ENCODE measurements at places on chromosomes 6 and 20.

- no peak for DNase-seq
Measured at GRCh38 chr6:43801495-43802181, 31.6 kb downstream of the VEGFA start.

DNA sequence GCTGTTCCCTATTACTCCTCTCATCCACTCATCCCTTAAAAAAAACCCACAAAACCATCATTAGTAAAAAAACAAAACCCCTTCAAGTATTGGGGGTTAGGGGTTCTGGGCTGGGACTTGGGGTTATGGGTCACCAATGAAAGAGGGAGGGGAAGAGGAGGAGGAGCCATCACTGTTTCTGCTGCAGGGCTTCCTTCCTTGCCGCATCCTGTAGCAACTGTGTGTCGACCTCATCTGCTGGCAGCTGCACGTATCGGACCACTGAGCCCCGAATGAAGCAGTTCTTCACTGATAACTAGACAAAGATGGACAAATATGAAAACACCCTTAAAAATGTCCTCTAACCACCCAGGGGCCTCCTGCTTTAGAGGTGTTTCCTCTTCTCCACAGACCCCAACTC lies 2.0 kb upstream of the VARS1 start:
- DNase-seq, result no peak

DNA sequence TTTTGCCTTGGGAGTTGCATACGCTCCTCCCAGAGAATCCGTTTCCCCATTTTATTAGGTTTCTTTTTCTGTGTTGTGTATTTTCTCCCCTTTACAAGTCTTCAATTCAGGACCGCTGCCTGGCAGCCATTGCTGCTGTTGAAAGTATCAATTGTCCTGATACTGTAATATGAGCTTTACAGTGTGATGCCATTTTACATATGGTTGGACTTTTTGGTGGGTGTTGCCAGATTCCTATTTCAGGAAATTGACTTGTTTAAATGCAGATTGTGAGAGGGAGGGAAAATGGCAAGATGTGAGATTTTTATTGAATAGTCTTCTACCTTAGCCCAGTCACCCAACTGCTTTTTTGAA lies 1.2 kb downstream of the PANK2 start:
- DNase-seq, result peak; percentile 35

DNA sequence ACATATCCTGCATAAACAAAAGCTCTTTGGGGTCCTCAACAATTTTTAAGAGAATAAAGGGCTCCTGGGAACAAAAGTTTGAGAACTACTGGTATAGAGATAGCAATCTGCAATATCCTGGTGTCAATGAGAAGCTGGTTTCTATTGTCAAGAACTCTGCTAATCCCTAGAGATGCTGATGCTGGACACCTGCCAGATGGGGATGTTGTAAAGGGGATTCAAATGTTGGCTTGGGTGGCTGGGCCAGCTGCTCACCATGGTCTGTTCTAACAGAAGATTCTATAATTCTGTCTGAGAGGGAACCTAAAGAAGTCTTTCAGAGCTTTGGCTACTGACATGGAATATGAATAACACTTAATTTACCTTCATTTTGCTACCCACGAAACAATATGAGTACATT lies 137.8 kb downstream of the BTBD9 start:
- no peak for DNase-seq

DNA sequence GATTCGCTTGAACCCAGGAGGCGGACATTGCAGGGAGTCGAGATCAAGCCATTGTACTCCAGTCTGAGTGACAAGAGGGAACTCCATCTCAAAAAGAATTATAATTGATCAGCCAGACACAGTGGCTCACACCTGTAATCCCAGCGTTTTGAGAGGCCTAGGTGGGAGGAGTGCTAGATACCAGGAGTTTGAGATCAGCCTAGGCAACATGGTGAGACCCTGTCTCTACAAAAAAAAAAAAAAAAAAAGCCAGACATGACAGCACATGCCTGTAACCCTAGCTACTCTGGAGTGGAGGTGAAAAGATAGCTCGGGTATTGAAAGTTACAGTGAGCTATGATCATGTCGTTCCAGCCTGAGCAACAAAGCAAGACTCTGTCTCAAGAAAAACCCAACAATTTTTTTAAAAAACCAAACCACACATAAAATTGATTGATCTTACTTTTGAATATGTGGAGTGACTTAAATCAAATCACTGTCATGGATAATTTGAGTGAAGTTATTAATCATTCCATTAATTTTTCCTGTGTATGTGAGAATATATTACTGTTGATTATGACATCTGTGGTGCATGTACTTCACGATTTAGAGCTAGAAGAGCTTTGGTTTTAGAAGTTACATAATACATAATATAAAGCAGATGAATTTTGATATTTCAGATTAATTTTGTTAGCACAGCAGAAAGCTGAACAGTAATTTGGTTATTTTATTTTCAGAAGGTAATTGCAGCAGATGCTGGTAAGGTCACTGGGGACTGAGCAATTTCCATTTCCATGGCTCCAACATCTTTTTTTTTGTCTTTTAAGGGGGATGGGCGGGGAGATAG lies 34.4 kb downstream of the NCOA7 start:
- no peak for DNase-seq

DNA sequence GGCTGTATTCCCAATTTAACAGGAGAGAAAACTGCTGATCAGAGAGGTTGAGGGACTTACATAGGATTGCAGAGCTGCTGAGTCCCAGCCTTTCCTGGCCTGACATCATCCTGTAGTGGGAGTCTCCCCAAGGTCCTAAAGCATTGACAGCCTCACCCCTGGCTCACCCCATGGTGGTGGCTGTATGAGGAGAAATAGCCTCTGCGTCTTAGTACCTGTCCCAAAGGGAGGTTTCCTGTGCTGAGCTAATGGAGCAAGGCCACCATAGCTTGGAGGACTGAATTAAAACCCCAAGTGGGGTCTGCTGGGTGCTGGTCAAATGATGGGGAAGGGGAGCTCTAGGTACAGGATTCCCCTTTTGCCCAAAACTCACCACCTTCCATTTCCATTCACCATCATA lies 525.1 kb downstream of the CDH26 start:
- DNase-seq, result no peak

GRCh38 chr20:25695532-25696370 lies 902 bp downstream of the ZNF337 start:
- DNase-seq, result peak; percentile 43

DNA sequence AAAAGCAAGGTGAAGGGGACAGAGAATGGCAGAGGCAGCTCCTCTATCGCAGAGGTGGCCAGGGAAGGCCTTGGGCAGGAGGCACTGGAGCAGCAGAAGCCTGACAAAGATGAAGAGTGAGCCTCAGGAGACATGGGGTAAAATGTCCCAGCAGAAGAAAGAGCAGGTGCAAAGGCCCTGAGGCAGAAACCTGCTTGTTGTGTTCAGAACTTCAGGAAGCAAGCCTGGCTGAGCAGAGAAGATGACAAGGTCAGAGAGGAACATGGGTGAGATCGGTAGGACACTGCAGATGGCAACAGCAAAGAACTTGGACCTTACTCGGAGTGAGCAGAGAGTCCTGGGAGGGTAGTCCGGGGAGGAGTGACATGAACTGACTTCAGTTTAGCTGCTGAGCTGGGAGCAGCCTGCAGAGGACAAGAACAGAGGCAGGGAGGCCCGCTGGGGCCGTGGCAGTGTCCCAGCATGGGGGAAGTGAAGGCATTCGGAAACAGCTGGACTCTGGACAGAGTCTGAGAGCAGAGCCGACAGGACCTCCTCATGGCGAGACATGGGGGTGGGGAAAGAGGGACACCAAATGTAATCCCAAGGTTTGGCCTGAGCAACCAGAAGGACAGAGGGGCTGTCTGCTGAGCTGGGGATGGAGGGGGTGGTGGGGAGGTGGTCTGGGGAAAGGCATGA lies 106.3 kb downstream of the PREX1 start:
- DNase-seq, result no peak

- no peak for DNase-seq
Measured at GRCh38 chr20:34235875-34236274, 5.3 kb upstream of the ASIP start.

GRCh38 chr20:11394145-11394833 lies 523.4 kb upstream of the BTBD3 start:
- DNase-seq, result no peak

GRCh38 chr6:141607956-141608355 lies 524.8 kb upstream of the GJE1 start:
- no peak for DNase-seq

- peak; percentile 62 for DNase-seq
Measured at GRCh38 chr6:6788394-6789032, 200.0 kb downstream of the LY86 start.

DNA sequence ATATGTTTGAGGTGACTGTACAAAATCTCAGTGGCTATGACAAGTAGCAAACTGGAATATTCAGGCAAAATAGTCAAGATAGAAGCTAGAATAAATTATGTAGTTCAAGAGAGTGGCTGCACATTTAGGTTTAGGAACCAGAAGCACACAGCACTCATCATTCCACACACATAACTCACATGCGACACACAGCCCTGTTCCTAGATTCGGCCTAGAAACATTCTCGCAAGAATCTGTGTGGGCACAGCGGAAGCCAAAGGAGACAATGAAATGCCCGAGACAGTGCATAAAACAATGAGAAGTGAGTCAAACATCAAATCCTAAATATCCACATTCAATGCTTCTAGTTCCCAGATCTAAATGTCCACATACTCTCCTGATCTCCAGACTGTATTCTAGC lies 9.5 kb upstream of the SUPT3H start:
- DNase-seq, result no peak

DNA sequence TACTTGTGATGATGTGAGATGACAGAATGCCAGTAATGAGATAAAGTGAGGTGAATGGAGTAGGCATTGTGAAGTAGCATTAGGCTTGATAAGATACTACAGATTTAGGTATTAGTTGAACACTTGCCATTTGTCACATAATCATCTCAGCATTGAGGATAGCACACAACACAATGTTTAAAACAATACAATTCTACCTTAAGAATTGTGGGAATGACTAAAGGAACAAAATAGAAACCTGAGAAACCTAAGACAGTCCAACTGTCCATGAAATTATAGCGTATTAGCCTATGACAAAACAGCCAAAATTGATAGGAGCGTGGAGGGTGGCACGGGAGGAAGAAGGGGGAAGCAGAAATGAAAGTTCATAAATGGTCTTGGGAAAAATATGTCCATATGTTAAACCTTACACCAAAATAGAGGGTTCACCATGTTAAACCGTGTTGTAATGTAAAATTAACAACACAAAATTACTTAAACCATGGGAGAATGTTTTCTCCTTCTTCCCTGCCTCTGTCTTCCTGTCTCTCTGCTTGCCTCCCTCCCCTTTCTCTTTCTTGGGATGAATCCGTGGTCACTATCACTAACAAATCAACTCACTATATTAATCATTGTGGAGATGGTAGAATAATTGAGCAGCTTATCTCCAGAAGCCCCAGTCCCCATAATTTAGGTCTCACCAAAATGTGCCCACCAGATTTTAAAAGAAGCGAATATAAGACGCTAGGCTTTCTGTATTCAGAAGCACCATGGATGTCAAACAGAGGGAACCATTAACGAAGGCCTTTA lies 33.0 kb upstream of the HFE start:
- DNase-seq, result peak; percentile 19

- peak; percentile 92 for DNase-seq
Measured at GRCh38 chr6:24721461-24722215, 2.7 kb upstream of the C6orf62 start.

GRCh38 chr20:32227744-32228688 lies 20.3 kb downstream of the POFUT1 start:
- DNase-seq, result peak; percentile 59

DNA sequence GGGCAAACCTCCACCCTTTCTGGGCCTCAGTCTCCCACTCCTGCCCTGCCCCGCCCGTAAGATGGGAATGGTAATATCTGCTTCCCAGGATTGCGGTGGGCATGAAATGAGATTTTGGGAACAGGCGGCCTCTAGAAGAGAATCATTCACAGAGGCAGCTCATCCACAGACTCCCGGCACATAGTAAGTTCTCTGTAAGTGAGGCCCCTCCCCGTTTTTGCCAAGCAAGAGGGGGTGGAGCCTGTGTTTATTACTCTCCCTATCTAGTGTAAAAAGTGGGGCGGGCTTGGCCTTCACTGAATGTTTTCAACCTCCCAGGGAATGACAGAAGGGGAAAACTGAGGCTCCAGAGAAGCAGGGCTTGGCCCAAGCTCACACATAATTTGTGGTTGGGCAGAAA lies 20.0 kb downstream of the SUN5 start:
- DNase-seq, result no peak

DNA sequence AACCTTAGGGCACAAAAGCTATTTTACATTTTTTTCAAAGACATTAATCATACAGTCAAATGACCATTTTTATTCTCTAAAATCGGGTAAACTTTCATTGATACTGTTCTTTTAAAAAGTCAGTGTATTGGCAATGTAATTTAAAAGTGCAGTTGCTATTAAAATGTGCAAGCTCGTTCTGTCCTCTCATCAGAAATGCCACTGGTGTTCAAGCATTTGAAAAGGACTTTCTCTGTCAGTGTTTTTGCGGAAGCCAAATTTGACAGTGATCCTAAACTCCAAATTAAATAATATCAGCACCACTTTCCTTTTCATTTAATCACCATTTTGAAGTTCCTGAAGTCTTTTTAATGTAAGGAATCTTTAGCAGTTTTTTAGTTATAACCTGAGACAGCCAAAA lies 69.6 kb downstream of the AFG1L start:
- DNase-seq, result no peak

DNA sequence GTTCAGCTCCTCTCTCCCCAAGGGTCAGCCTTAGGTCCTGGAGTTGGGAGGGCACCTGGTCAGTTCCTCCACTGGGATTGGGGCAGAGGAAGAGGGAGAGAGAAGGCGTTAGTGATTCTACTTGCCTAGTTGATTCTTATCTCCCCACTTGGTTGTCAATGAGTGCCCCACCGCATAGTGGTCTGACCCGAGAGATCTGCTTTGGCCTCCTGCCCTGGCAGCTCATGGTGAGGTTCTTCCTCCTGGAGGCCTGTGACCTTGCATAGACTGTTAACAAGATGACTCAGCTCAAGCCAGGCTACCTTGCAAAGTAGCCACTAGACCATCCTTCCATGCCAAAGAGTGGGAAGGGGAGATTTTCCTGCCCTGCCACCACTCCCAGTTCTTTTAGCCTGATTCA lies 160.6 kb downstream of the TMEM200A start:
- DNase-seq, result no peak

- DNase-seq, result no peak
Measured at GRCh38 chr6:148440016-148440415, 97.4 kb downstream of the SASH1 start.

- no peak for DNase-seq
Measured at GRCh38 chr20:44709380-44709779, 5.8 kb upstream of the CCN5 start.

DNA sequence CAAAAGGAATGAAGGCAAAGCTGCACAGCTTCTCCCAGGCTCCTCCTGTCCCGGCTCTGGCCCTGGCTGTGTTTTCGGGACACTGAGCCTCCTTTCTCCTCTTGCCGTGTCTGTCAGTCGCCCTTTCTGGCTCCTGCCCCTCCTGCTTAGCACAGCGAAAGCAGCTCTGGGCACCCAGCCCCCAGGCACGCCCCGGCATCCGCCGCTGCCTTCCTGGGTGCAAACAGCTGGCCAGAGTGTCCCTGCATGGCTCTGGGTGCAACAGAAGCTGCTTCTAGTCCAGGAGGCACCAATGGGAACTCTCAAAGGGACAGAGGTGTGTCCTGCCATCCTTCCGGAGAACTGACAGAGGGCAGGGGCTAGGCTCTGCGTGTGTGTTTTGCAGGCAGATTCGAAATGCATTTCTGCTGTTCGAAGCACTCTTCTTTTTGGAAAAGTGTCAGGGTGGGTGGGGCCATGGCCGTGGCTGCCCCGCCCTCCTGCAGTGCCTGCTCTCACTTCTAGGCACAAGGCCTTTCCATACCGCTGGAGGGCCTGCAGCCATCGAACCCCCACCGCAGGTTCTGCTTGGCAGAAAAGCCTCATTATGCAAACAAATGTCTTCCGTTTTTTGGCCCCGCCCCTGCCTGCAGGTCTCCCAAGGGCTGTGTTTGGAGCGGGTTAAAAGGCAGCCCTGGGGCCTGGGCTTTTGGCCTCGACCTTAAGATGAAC lies 15.5 kb downstream of the COL9A3 start:
- DNase-seq, result peak; percentile 85

All from suppressor macrophage (primary cell).